ENCODE measurements at places on chromosomes 2 and 18.

GRCh38 chr2:227703280-227703732, 14.5 kb downstream of the SLC19A3 start:
- no peak for DNase-seq

DNA sequence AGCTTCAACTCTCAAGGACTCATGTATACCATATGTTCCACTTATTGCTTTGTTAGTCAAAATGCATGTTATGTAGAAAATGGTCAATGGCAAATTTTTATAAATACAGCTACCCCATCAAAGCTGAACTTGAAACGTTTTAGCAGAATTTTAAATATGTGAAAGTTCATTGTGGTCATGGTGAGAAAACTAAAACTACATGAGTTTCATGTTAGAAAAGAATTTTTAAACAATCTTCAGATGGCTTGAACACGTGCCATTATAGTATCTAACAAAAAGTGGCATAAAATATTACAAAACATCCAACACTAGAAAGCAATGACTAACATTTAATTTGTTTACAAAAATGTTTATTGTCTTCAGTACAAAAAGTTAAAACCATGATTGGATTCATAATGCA, 246.0 kb upstream of the KCNJ3 start:
- DNase-seq: no peak

DNA sequence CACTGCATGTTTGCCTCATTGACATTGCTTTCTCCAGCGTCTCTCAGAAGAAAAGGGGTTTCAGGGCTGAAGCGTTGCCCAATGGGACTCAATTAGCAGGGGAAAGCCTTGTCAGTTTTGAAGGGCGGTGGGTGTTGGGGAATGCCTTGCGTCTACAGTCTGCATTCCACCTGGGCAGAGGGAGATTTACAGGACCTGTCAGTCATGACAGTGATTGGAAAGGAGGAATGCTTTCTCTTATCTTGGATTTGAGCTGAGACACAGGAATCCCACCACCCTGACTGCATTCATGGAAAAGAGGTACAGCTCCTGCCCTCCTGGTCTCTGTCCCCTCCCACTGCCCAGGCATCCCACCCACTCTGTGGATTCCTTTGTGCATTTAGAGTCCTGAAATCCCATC, 123.9 kb downstream of the ACKR3 start:
- no peak for DNase-seq

GRCh38 chr18:41265047-41265446, 690.0 kb upstream of the PIK3C3 start:
- DNase-seq: no peak

DNA sequence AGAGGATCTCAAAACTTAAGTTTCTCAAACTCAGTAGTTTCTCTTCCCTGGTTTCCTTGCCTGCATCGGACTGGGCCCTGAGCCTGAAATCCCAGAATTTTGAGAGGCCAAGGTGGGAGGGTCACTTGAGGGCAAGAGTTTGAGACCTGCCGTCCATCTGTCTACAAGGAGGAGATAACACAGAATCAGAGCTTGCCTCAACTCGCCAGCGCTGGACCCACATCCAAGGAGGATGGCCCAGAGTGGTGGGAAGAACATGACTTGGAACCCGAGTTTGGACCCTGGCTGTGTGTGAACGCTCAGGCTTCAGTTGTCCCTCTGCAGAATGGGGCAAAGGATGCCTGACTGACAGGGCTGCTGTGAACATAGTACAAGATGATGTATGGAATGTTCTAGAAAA, 80.1 kb downstream of the MCFD2 start:
- no peak for DNase-seq

All from CD4-positive, alpha-beta T cell treated with Interleukin-17A for 1 hour (primary cell).